ENCODE measurements at places on chromosomes 4 and X.

GRCh38 chr4:94959307-94959706, 201.6 kb downstream of the BMPR1B start:
- no peak for DNase-seq

DNA sequence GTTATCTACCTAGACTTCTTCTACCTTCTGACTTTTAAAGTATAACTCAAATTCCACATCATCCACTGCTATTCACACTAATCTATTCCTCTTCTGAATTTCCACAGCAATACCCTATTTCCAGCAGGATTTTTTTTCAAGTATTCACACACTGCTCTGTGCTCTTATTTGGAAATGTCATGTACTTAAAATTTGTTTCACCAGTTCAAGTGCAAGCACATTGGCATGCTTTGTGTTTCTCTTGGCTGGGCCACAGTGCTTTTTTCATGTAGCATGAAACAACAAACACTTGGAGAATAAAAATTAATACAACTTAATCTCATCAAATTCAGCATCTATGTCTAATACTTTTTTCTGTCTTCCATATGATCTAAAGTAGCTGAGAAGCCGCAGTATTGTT, 161.8 kb upstream of the PCDH18 start:
- DNase-seq: no peak

GRCh38 chr4:181119186-181119585, 1124.0 kb upstream of the TENM3 start:
- no peak for DNase-seq

DNA sequence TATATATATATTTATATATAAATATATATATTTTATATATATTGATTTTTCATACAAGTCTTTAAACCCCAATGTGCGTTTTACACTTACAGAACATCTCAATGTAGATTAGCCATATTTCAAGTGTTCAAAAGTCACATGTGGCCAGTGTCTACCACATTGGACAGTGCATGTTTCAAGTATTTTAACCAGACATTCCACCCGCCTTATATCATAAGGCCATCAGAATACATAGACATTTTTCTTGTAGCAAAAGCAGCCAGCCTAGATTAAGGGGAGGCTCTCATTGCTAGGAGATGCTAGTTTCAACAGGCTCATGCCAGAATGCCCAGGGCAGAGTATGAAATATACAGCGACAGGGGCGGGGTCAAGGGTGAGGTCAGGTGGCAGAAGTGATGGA, 202.0 kb downstream of the NR3C2 start:
- no peak for DNase-seq

- no peak for DNase-seq
These were observed 3.5 kb downstream of the SPINK2 start for GRCh38 chr4:56817840-56818491.

GRCh38 chr4:129327637-129328036, 231.7 kb downstream of the C4orf33 start:
- DNase-seq: no peak

GRCh38 chr4:3336382-3337356, 43.8 kb downstream of the RGS12 start:
- no peak for DNase-seq

DNA sequence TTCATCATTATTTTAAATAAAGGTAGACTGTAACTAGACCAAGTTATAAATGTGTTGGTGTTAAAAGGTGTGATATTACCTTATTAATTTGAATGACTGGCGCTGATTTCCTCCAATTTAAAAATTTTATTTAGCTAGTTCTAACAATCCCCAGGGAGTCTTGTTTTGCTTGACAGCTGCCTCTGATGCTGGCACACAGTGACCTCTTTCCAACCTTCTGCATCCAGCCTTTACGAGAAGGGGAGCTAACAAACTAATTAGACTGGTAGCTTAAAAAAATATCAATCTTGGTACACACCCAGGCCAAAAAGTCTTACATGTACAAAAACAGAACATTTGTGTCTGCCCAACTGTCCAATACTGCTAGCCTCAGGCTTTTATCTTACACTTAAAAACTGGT, 51.8 kb upstream of the ENPEP start:
- DNase-seq: no peak

GRCh38 chrX:119218198-119218597, 17.9 kb upstream of the PGRMC1 start:
- DNase-seq: no peak

DNA sequence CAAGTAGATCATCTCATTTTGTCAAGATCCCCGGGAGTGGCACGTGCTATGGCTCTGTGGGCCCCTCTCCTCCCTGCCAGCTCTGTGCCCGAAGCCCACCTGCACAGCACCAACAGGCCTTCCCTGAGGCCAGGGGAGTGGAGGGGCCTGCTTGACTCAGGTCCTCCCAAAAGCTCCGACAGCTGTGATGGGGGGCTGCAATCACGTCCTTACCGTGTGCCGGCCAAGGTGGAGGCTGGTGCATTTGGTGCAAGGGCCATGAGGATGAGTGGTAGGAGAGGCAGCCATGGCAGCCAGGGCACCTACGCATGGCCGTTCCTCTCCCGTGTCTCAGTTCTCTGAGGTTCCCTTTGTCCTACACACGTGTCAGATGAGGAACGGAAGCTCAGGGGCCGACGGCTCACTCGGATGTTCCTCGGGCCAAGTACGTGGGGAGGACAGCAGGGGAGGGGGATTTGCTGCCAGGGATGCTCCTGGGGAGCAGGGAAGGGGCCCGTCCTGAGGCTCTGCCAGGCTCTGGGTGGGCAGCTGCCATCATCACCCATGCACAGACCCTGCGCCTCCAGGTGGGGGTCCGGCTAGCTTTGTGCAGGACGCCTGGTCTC, 95.8 kb downstream of the HMX1 start:
- no peak for DNase-seq

GRCh38 chrX:57977992-57978391, 67.7 kb upstream of the ZXDA start:
- no peak for DNase-seq

- DNase-seq: no peak
These were observed 121.9 kb downstream of the GLRA3 start for GRCh38 chr4:174707051-174707676.

GRCh38 chrX:155857561-155857960, 23.6 kb upstream of the VAMP7 start:
- no peak for DNase-seq

DNA sequence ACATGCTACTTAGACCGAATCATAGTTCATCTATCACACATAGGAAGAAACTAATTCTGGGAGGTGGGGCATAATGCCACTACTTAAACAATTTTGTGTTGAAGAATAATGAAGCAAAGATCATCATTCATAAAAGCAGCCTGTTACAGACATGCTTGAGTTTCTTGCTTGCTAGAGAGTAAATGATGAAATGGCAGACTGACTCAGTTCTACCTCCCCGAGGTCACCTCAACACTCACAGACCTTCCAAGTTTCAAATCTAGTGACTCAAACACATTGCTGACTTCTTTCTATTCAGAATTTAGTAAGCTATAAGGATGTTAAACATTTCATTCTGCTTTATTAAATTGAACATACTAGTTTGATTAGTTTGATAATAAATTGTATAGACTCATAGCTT, 636.5 kb upstream of the FRG1 start:
- DNase-seq: no peak
